ENCODE measurements at places on chromosomes 16 and 17.

- no peak for DNase-seq
These were observed 20.3 kb downstream of the LITAF start for GRCh38 chr16:11566398-11566797.

- peak; percentile 72 for DNase-seq
These were observed at the start of gene CPNE2 for GRCh38 chr16:57091975-57092785. Gene CPNE2, plus strand, starts transcription at chr16:57092583. Its CDS starts 18,160 bp downstream, at chr16:57110743.

- DNase-seq, result no peak
These were observed 930 bp downstream of the SPNS2 start for GRCh38 chr17:4499431-4500190.

DNA sequence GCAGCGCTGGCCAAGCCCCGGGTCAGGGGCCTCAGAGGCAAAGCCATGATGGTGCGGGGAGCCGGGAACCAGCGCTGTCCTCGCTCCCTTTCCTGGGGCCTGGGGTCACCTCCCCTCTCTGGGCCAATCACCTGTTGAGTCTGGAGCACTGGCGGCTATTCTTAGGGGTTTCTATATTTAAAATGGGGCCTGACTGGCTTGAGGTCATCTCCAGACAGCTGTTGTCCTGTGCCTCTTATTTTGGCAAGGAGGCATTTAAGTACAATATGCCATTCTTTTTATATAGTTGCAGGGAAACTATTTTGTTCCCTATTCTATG is at the start of gene COX6A2:
COX6A2 (minus strand) TSS at position 82 of the 319 bp plus-strand sequence; CDS start at position 47, 35 bp downstream.
- no peak for DNase-seq

DNA sequence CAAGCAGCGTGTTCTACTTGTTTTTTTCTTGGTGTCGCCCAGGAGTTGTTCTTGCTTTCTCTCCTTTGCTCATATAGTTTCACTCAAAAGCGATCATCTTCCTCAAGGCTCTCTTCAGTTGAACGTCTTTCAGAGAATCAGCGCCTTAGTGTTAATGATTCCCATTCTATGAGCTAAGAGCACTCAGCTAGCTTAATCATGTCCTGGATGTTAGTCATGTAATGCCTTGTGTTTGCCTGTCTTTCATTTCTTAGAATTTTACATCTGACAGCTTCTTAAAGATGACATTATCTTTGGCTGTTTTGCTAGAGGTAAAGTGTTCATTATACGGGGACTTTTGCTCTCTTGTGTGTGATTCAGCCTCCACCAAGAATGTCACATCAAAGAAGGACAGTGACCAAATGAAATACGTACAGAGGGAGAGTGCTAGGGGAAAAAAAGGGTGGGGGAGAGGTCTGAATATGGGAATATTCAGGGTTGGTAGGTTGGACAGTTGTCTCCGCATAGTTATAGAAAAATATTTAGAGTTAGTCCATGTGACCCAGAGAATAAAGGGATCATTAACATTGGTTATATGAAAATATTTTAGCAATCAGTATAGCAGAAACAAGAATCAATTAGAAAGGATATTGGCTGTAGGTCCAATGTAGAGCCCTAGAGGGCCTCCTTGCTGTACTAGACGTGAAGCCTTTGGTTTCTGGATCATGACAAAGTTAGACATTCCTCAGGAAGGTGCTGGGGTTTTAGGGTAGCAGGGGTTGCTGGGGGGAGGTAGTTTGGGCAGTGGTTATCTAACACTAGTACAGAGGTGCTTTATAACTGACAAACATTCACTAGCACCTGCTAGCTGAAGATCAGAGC is 31.9 kb upstream of the ANKFN1 start:
- no peak for DNase-seq

DNA sequence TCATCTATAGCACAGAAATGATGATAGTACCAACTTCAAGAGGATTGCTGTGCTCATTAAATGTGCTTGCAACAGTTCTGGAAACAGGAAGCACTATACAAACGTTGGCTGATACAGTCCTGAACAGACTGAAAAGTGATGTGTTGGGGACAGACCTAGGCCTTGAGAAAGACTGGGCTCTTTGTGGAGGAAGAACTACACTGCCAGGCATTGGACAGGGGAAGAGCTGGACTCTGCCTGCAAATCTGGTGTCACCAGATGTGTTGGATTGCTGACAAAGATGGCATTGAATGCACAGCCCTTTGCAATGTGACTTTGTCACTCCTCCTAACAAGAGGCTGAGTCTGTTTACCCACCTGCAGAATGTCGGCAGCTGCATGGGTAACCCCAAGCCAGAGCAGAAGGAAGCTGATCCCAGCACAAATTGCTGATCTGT is 12.4 kb upstream of the ST6GALNAC2 start:
- no peak for DNase-seq

DNA sequence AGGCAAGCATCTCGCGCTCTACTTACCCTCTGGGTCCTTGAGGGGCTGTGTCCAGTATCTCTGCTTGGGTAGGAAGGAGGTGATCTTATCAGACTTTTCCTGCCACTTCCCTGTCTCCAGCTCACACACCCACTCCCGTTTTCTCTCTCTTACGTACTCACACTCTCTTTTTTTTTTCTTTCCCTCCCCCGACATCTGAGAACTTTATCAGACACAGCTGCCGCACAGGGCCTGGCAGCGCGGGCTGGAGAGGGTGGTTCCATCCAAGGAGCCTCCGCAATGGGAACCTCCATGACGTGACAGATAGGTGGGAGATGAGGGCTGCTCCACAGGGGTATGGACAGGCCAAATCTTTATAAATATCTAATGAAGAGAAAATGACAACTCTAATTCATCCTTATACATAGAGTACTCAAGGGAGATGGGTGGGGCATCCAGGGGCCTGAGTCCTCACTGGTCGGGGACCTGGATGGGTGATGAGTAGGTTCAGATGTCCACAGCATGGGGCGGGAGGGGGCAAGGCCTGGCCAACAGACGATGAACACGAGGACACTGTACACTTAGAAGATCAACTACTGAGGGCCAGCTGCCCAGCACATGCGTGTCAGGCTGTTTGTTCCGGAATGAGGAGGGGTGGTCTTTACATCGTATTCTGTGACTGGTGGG is 23.3 kb downstream of the MINK1 start:
- DNase-seq, result no peak

GRCh38 chr17:8426094-8426720 is 9.5 kb upstream of the NDEL1 start:
- DNase-seq, result no peak

DNA sequence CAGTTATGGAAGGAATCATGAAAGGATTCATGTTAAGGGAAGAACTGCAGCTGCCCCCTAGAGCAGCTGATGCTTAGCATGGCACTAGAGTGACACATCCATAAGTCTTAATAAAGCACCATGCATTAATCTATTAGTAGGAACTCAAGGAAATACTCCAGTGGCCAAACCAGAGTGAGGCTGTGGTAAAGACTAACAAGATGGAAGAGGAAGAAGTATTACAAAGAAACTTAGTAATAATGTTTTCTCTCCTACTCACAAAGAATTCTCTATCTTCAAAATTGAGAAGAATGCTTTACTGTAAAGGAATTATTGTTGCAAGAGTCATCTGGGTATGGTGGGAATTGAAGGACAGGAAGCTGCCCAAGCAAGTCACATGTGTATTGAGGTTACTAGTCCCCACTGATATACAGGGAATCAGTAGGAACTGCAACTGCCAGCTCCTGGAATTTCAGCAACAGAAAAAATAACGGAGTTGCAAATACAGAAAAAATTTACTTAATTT is 29.9 kb upstream of the TOM1L1 start:
- DNase-seq, result no peak

DNA sequence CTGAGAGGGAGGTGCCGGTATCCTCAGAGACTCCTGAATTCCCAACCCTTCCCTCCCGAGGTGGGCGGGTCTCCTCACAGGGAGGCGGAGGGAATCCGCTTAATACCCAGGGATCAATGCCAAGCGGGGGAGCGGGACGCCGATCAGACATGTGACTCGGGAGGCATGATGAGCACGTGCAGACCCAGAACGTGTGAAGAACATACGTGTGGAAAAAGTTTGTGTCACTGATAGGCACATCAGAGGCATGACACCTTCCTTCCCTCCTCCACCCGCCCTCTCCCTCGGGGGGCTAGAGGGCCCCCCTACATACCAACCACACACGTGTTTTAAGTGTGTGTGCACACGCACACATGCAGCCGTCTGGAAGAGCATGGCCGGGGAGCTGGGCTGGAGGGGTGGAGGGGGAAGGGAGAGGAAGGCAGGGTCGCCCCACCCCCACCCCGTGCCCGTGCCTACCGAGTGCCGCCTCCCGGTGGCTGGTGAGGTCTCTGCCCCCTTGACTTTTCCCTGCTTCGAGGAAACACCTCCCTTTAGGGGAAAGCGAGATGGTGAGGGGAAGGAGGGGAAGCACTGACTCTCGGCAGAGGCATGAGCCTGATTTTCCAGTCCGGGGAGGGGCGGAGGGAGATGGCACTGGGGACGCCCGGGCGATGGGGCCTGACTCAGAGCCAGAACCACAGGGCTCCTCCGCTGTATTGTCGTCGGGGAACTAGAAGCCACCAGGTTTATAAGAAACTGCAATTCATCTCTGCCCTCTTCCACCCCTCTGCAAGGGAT is 12.1 kb upstream of the TBX21 start:
- DNase-seq, result no peak

DNA sequence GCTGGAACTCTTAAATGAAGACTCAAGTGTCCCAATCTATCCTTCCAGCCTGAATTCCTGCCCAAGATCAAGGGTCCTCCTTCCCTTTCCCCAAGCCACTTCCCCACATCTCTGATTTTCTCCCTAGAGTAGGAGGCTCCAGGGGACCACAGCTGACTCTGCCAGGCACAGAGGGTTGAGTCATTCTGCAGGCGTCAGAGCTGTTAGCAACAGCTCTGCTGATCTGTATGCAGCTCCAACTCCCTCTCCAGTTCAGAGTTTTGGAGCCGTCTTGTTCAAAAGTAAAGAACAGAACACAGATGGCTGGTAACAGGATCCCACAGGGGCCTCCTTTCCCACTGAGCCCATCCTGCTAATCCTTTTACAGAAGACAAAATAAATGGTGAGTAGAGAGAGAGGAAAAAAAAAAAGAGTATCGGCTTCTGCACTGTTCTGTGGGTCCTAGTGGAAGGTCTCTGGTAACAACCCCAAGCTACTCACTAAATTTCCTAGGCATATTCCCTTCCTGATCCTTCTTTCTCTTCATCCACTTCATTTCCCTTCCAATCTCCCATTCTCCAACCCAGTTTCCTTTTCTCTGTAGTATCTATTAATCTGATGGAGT is 13.4 kb upstream of the TAOK1 start:
- peak; percentile 41 for DNase-seq

DNA sequence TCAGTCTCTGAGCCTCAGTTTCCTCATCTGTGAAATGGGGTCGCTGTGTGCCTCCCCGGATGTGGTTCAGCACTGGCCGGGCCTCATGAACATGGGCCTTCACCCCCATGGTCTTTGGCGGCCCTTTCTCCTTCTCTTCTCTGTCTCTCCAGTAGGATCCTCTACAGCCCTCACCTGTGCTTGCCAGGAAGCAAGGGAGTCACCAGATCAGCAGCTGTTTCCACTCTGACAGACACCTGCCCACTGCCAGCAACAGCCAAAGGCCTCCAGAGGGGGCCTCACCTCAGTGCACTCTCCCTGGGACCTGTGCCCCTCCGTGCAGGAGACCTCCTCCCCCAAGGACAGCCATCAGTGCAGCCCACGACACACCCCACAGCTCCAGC is 89.4 kb downstream of the C16orf78 start:
- DNase-seq, result no peak

DNA sequence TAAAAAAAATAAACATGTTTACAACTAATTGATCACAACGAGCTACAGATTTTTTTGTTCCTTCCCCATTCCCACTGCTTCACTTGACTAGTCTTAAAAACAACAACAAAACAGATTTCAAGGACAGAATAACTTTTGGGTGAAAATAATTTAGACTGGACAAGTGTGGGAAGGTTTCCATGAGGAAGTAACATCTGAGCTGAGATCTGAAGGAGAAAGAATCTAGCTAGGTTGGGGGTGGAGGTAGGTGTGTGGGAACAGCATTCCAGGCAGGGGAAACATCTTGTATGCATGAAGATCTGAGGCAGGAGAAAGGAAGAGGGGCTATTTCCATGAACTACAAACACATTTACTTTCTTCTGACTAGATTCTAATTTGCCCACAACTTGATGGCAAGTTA is 9.2 kb downstream of the BRD7 start:
- DNase-seq, result no peak

DNA sequence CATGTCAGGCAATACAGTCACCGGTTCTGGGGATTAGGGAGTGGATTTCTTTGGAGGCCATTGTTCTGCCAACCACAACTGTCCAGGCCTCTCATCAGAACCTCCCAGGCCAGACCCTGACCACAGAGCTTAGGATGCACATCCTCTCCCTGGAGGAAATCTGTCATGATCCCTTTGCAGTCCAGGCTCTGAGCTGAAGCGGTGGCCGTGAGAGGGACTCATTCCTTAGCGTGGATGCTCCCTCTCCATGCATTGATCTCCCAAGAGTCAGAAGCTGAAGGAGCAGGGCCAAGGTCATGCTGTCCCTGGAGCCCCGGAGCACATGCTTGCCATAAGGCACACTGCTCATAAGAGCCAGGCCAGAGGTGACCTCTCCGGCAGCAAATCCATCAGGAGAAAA is 181.4 kb downstream of the COPRS start:
- DNase-seq, result no peak

- DNase-seq, result no peak
These were observed 1.8 kb downstream of the CCDC43 start for GRCh38 chr17:44687756-44688155.

DNA sequence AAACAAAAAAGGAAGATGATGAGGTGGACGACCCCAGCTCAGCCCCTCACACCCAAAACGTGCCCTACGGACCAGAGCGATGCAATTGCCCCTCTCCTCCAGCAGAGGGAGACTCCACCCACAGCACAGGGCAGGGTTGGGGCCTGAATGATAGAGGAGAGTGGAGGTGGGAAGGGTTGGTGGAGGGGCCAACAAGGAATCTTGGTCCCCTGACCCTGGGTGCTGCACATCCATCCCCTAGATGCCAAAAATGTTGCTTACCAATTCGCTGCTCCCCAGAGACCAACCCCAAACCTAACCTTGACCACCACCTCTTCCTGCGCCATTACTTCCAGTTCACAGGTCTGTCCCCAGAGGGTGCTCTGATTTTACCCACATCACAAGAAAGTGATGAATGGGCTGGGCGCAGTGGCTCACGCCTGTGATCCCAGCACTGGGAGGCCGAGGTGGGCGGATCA is 12.9 kb downstream of the P2RX5 start:
- DNase-seq, result no peak

- DNase-seq, result no peak
These were observed 2.5 kb upstream of the HS3ST6 start for GRCh38 chr16:1920727-1921171.

DNA sequence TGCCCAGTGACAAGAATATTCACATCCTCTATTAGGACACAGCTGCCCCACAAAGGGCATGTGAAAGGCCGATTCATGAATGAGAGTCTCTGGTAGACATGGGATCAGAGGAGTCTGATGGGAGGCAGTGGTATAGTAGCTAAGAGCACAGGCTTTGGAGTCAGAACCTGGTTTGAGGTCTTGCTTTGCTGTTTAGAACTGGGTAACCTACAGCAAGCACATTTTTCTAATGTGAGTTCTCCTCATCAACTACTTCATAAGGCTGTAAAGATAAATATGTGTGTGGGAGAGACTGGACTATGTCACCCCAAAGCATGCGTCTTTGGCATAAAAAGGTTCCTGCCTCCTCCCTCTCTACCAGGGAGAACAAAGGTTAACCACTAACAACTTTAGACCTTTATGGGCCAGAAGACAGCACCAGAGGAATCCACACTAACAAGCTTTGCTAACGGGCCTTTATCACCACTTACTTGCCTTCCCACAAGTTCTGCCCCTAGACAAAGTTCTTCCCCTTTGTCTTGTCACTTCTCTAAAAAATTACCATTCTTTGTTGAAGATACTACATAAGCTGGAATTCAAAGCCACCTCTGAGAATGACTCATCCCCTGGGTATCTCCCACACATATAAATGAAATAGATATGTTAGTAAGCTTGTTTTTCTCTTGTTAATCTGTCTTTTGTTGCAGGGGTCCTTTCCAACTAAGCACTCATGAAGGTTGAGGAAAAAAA is 21.1 kb downstream of the CDR2 start:
- DNase-seq, result no peak
